Globus pallidus (tissue), 1 donor: ENCODE measurements at places on chromosomes 11 and 22.

GRCh38 chr22:38944653-38945052 is 12.8 kb upstream of the APOBEC3A start:
- DNase-seq: no peak

DNA sequence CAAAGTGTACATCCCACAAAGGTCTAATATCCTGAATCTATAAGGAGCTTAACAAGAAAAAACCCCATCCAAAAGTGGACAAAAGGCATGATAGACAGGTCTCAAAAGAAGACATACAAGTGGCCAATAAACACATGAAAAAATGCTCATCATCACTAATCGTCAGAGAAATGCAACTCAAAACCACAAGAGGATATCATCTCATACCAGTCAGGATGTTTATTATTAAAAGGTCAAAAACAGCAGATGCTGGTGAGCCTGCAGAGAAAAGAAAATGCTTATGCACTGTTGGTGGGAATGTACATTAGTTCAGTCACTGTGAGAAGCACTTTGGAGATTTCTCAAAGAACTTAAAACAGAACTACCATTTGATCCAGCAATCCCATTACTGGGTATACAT is 12.7 kb downstream of the LGALS12 start:
- no peak for DNase-seq

GRCh38 chr11:114924042-114924441 is 245.7 kb downstream of the NXPE2 start:
- DNase-seq: no peak

DNA sequence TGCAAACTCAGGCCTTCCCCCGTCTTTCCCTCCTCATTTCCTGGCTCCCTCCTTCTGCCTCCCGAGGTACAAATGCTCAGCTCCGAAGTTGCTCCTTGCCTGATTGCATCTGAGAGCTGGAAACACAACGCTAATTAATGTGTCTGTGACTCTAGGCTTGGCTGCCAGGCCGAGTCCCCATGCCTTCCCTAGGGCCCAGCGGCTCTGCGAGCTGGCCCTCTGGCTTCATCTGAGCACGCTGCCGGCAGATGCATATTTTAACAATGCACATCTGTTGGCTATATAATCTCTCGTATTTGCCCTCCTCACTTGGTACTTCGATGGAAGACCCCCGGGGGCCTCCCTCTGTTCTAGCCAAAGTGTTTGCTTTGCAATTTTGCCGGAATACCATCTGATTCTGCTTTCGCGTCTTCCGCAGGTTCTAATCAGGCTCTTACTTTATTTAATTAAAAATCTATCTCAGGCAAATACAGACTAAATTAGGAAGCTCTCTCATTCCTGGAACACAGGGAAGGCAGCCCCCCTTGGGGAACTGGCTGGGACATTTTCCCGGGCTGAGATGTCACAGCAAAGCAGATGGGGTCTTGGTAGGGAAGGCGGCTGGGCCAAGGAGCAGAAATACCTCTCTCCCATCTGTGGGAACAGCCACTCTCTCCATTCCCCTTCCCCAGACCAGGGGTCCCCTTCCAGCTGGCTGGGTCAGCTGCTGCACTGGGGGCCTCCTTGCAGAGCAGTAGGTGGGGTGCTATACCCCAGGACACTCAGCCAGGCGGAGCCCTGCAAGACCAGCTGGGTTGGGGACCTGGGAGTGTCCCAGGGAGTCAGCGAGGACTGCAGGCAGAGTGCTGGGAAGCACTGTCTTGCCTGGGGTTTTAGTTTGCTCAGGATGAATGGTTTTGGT is 162.8 kb downstream of the ST3GAL4 start:
- DNase-seq: no peak

DNA sequence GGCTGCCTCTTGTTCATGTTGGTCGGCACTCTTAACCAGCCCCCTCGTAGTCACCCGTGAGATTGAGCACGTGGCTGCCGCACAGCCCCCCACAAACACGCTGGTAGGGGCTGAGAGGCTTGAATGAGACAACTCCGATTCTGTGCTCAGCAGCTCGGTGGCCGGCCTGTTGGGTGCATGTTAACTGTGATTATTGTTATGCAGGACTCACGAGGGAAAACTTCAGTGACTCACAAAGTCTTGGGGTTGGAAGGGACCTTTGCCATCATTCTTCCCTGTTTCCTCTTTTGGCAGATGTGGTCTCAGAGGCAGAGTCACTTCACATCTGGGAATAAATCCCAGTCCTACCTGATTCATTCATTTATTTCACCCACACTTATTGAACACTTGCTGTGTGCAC is 75.2 kb downstream of the ADAMTS15 start:
- DNase-seq: no peak

- no peak for DNase-seq
Observed at GRCh38 chr22:38554281-38554680, 15.7 kb downstream of the DMC1 start.

DNA sequence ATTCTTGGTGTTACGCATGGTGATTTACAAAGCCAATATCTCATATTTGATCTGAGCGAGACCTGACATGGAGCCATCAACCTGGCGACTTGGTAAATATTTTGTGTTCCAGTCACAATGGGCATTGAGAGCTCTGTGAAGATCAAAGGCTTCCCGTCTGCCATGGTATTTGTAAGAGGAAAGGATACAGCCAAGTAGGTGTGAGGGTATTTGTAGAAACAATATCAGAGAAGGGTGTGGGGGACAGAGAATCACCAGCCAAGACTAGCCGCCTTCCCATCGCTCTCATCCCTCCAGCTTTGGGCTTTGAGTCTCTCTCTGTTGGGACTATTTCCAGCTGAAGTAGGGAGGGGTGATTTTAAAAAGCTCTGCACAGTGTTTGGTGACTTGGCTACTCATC is 173.4 kb upstream of the BDNF start:
- DNase-seq: no peak

DNA sequence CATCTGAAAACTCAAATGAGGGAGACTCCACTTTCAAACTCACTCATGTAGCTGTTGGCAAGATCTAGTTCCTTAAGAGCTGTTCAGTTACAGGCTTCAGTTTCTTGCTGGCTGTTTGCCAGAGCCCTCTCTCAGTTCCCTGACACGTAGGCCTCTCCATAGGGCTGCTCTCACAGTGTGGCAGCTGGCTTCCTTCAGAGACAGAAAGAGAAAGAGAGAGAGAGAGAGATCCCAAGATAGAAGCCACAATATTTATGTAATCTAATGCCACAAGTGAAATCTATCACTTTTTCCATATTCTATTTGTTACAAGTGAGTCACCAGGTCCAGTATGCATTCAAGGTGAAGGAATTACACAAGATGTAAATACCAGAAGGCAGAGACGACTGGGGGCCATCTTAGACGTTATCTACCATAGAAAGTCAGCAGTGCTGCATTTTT is 168.8 kb downstream of the RCN1 start:
- peak; percentile 31 for DNase-seq

- DNase-seq: no peak
Observed at GRCh38 chr11:15976433-15977045, 379.8 kb downstream of the SOX6 start.

GRCh38 chr22:19085233-19085718 is 36.9 kb downstream of the DGCR2 start:
- DNase-seq: peak; percentile 24

GRCh38 chr11:30775233-30775522 is 189.0 kb upstream of the MPPED2 start:
- no peak for DNase-seq

- no peak for DNase-seq
Observed at GRCh38 chr22:44878483-44879300, 126.3 kb downstream of the ARHGAP8 start.

DNA sequence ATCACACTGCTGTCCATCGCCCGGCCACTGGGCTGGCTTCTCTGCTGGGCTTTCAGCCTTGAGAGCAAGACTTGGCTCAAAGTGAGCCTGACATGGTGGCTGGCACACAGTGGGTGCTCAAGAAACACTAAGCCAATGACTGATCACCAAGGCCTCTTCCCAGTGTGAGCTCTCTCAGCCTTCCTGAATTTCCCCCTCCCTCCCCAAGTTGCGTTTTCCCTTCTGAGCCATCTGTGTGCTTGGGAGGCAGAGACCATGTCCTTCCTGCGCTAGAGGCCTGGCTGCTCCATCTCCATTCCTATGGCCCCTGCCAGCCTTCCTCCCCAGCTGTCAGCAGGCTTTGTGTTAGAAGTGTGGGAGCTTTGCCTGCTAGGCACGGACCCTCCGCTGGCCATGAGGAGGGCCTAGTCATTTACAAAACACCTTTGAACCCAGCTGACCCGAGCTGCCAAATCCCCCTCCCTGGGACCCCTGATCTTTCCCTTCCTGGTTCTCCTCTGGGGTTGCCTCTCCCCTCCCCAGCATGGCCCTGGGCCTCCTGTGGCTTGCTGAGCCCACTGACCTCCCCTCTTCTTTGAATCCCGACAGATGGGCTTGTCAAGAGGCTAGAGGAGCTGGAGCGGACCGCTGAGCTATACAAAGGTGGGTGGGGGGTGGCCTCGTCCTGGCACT is 13.2 kb downstream of the PICK1 start:
- no peak for DNase-seq

GRCh38 chr22:40056559-40056958 is 61.8 kb downstream of the FAM83F start:
- DNase-seq: no peak

GRCh38 chr22:24516301-24516737 is 21.2 kb downstream of the UPB1 start:
- no peak for DNase-seq

- no peak for DNase-seq
Observed at GRCh38 chr22:22465782-22466181, 42.8 kb downstream of the ZNF280B start.

GRCh38 chr11:97996762-97997161 is 1024.0 kb upstream of the CNTN5 start:
- no peak for DNase-seq

GRCh38 chr22:16974298-16975084 is 33.5 kb downstream of the GAB4 start:
- DNase-seq: no peak

DNA sequence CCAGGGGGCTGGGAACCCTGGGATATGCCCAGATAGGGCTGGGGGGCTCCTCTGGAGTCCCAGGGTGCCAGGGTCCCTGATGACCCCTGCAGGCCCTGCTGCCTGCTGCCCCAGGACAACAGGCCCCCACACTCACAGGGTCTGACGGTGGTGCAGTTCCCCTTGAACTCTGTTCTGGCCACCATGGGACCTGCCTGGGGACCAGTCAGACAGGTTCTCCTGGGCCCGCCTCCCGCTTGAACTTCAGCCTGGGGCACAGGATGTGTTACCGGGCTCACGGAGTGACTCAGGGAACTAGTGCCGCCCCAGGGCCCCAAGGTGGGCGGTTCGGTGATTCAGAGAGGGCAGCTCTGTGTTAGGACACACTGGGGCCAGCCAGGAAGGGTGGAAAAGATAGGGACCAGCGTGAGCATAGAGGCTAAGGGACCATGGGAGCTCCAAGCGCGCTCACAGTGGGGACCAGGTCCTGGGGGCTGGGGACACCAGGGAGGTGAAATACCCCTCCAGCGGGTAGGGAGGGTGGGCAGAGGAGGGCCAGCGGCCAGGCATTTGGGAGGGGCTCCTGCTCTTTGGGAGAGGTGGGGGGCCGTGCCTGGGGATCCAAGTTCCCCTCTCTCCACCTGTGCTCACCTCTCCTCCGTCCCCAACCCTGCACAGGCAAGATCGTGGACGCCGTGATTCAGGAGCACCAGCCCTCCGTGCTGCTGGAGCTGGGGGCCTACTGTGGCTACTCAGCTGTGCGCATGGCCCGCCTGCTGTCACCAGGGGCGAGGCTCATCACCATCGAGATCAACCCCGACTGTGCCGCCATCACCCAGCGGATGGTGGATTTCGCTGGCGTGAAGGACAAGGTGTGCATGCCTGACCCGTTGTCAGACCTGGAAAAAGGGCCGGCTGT is 21.5 kb upstream of the TXNRD2 start:
- DNase-seq: no peak

DNA sequence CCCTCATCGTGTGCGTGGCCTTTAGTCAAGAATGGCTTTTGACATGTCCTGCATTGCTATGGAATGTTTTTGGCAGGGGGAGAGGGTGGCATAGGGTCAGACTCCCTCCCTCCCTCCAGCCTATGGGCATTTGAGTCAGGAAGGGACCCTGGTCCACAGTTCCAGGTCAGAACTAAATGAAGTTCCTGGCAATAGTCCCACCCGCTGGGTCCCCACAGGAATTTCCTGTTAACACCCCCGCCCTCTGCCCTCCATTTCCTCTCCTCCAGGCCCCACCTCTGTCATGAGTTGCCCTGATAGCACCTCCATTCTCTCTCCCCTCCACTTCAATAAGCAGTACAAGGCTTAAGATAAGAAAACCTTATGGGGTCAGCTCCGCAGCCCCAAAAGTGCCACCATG is 40.8 kb upstream of the LMO2 start:
- DNase-seq: no peak

GRCh38 chr22:25627271-25627852 is 62.9 kb downstream of the GRK3 start:
- peak; percentile 15 for DNase-seq

DNA sequence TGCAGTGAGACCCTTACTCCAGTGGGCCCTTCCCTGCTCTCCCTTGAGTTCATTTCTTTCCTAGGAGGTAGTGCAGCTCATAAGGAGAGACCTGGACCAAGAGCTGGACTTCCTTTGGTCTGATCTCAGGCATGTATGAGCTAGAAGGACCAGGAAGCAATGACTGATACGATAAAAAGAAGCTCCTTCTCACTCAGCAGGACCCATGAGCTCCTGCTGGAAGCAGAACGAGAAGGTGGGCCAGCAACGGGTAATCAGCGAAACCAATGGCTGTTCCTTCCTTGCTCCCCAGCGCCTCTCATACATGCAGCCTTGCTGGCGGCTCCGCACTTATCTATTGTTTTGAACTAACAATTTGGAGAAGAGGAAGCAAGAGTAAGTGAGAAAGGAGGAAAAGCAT is 56.8 kb downstream of the RPUSD4 start:
- no peak for DNase-seq

DNA sequence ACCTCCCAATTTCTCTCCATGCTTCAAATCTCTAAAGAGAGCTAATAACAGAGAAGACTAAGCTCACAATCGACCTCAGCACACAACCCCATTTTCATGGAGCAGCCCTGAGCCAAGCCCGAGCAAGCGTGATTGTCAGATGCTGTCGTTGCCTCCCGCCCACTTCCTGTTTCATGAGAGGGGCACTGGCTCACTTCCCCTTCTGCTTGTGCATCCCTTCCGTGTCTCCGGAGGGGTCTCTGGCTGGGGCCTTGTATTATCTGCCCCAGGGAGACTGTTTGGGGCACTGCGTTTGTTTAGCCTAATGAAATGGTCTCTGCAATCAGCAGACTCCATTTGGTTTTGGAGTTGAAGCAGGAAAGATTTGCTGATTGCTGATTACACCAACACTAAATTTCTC is 181.3 kb upstream of the SEZ6L start:
- DNase-seq: no peak

DNA sequence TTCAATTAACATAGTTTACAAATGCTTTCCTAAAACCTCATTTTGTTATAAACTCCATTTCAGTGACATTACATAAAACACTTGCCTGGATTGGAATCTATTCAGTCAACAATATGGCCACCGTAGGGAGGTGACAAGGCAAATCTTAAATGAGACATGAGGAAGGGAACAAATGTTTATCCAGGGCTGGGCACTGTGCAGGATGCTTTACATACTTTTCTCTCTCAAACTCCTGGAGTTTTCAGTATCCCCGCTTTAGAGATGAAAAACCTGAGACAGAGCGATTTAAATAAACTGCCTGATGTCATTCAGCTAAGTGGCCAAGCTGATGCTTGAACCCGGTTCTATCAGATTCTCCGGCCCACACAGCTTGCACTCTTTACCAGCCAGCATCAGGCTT is 259.9 kb downstream of the CADM1 start:
- no peak for DNase-seq

- DNase-seq: no peak
Observed at GRCh38 chr11:57260937-57261783, 24.1 kb upstream of the APLNR start.
